ENCODE measurements at places on chromosomes 4 and X.

- DNase-seq = peak; percentile 62
Observed at GRCh38 chr4:164846566-164846965, 30.4 kb upstream of the APELA start.

- no peak for DNase-seq
Observed at GRCh38 chrX:13258725-13259124, 61.1 kb downstream of the ATXN3L start.

- no peak for DNase-seq
Observed at GRCh38 chr4:79155336-79155735, 170.5 kb downstream of the NAA11 start.

DNA sequence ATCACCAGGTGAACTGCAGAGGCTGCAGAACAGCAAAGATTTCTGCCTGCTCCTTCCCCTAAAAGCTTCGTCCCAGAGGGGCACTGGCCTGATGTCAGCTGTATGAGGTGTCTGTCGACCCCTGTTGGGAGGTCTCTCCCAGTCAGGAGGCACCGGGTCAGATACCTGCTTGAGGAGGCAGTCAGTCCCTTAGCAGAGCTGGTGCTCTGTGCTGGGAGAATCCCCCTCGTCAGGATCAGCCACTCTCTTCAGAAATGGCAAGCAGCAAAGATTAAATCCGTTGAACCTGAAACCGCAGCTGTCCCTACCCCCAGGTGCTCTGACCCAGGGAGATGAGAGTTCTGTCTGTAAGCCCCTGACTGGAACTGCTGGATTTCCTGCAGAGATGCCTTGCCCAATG, 1166.3 kb upstream of the ADGRL3 start:
- DNase-seq = no peak

DNA sequence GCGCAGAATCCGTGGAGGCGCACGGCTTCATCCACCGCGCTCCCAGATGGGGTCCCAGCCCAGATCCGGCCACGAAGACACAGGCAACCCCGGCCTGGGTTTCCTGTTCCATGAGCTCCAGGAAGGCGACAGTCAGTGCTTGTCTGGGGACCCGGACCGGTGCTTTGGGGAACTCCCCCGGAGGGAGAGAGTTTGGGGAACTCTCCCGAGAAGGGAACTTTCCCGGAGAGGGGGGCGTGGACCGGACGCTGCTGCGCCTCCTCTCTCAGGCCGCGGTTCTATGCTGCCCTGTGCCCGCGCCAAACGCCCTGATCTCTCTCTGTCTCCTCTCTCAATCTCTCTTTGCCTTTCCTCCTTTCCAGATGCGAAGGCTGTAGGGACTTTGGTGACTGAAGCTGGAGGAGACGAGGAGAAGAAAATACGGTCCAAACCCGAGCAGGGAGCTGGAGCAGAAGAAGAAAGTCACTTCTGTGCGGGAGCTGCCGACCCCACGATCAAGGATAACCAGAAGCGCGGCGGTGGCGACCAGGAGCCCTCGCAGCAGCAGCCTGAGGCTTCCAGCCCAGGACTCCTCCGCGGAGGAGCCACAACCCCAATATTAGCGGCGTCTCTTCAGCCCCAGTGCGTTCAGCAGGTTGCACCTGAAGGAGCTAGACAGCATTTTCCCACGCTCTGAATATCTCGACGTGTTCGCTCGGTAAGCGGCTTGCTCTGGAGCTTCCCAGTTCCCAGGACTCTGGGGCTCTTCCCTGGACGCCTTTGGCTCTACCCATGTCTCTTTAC, 47.6 kb upstream of the NKAP start:
- DNase-seq = no peak

- no peak for DNase-seq
Observed at GRCh38 chr4:128675083-128675482, 134.4 kb upstream of the JADE1 start.

DNA sequence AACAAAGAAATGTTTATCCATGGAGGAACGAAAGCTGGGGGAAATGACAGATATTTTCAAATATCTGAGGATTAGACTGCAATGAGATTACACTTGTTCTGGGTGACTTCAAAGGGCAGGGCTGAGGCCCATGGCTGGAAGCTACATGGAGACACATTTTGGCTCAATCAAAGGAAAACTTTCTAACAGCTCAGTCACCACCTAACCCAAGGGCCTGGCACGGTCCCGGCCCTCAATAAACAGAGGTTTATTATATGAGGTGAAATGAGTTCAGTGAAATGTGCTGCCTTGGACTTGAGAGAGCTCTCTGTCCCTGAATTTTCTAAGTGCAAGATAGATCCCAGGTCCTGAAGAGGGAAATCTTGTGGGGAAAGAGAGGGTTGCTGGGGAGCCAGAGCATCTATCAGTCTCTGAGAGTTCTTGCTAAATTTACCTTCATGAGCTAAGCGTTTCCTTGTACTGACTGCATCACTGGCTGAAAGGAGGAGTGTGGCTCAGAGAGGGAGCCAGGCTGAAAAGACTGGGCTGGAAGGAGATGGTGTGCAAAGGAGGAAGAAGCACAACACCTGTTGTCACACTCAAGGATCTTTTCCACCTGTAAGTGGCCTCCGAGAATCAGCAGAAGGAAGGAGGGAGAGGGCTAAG, 2.0 kb upstream of the RIPPLY1 start:
- DNase-seq = no peak

GRCh38 chrX:136438192-136438591, 49.6 kb upstream of the BRS3 start:
- no peak for DNase-seq

- no peak for DNase-seq
Observed at GRCh38 chrX:47933946-47934345, 69.8 kb downstream of the ZNF182 start.

- no peak for DNase-seq
Observed at GRCh38 chr4:844752-845232, 18.9 kb upstream of the CPLX1 start.

- no peak for DNase-seq
Observed at GRCh38 chr4:144594471-144594986, 51.4 kb upstream of the HHIP start.

- no peak for DNase-seq
Observed at GRCh38 chr4:133324491-133324890, 175.4 kb downstream of the PCDH10 start.

DNA sequence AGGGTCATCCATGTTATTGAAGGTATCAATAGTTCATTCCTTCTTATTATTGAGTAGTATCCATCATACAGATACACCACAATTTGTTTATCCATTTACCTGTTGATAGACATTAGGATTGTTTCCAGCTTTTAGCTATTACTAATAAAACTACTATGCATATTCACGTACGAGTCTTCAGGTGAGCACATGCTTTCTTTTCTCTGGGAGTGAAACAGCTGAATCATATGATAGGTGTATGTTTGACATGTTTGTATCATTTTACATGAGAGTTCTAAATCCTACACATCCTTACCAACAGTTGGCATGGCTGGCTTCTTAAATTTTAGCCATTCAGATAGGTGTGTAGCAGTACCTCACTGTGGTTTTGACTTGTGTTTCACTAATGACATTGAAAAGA, 556.6 kb upstream of the DIPK2B start:
- no peak for DNase-seq

DNA sequence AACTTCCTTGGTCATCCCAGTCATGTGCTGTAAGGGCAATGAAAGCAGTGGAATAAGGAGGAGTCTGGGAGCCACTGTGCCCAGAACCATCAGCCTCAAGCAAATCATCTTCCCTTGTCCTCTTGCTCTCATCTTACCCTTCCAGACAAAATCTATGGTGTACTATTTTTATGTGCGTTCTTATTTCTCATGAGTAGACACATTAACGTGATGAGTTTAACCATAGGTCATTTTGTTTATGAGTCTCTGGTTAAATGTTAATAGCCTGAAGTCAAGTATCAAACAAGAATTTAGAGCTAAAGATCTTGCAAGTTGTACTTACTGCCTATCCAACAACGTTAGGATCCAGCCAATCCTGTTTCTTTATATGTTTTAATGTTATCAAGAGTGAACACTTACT, 495.3 kb downstream of the SPRY1 start:
- no peak for DNase-seq

DNA sequence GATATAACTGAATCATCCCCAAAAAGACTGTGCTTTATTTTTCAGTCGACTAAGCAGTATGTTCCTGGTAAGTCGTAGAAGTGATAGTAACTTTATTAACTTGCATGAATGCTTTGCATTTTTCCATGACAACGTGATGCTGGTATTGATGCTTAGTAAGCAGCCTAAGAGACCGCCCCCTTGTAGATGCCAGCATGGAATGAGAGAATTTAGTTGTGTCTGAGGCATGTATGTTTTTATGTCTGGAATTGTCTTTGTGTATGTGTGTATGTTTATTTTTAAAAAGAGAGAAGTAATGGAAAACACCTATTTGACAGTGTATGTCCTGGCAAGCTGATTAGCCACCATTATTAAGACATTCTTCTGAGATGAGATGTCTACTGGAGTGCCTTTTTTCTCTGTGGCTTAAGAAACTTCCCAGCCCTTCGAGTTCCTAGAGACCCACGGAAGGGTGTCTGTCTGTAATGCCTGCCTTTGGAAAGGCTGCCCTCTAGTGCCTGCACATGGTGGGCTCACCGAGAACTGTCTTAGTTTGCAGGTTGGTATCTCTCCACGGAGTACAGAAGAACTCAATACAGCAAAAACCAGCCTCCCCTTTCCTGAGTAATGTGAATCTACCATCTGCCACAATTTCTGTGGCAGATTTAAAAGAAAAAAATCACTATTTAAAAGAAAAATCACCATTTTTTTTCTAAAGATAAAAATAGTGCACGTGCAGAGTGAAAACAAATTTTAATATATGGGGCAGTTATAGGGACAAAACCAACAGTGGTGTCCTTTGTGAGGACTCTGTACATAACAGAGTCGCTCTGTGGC, 85.9 kb downstream of the AASDH start:
- DNase-seq = peak; percentile 28

DNA sequence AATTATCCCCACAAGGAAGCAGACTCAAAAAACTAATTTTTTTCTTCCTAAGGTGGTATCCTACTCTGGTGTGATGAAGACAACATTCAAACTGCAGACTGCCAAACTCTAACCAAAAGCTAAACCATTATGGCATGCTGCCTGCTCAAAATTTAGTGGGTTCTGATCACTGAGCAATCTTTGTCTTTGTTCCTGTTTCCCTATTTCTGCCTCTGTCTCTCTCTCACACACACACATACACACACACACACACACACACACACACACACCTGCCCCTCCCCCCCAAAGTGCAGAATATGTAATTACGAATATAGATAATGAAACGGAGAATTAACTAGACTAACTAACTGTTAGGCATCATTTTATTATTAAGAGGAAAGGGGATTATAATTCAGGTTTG, 1278.6 kb downstream of the PCDH7 start:
- DNase-seq = no peak

DNA sequence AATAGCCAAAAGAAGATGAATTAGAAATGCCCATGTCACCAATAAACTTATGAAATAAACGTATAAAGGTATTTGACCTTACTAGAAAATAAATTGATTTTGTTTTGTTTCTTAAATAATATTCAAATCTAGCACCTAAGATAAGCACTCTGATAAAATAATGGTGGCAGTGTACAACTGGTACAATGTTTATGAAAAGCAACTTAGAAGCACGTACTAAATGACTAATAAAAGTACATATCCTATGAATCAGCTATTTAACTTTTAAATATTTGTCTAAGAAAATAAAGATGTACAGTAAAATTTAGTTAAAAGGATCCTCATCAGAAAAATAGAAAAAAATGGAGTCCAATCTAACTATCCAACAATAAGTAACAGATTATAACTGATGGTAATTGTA, 6.7 kb downstream of the MANBA start:
- no peak for DNase-seq

GRCh38 chr4:26741491-26741871, 119.2 kb upstream of the STIM2 start:
- DNase-seq = no peak

- DNase-seq = no peak
Observed at GRCh38 chr4:53012738-53013137, 150.6 kb downstream of the RASL11B start.

DNA sequence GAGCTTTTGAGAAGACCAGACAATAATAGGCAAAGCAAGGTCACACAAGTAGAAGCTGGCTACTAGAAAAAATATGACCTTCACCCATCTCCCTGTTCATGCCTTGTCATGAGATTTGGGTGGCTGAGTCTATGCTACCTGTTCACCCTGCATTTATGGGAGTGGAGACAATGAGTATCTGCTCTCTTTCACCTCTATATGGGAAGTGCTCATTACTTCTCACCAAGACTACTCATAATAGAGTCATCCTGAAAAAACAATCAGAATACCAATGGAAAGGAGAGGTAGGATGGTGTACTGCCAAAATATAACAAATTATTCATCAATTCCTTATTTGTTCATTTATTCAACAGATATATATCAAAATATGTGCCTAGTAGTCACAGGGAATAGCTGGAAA, 921.8 kb upstream of the INTU start:
- DNase-seq = no peak

- no peak for DNase-seq
Observed at GRCh38 chrX:26100421-26100920, 37.7 kb upstream of the MAGEB18 start.

DNA sequence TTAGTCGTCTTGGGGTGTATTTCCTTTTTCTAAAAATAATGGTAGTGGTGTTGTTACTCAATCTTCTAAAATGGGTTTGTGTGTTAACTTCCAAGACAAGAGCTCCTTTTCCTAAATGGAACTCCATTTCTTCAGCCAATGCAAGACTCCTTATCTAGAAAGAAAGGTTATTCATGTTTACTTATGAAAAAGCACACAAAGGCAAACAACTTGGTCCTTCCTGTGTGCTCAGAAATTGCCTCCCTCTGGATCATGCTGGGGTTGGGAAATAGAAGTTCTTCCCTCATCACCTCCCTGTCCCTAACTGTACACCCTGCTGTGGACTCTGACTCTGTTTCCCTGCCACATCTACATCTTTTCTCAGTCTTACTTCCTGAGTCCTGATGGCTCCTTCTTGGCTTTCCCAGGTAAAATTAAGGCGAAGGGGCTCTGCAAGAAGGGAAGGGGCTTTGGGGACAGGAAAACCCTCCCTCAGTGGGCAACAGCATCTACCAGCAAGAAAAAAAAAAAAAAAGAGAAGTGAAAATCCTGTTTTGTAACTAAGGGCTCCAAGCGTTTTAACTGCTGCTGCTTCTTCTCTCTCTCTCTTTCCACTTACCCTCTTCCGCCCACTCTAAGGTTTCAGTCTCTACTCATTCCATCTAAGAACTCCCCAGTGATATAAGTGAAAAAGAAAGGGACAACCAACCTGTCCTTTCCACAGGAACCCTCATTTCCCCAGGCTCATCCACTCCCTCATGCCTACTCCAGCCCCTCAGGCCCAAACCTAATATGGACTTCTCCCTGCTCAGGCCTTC, 19.8 kb upstream of the TASL start:
- DNase-seq = no peak

- no peak for DNase-seq
Observed at GRCh38 chrX:119617517-119618164, 11.4 kb upstream of the NKRF start.

Data from NCI-H2081 treated with DMSO at 0.1 percent for 48 hours (cell line).